Fibroblast of the aortic adventitia (primary cell): ENCODE measurements at places on chromosomes 4 and X. TPM values are rescaled to one million over a fixed set of nuclear protein-coding genes. Genes with fewer than 3 reads are reported as not detected.

- no peak for DNase-seq
These were observed 4.3 kb downstream of the SEPSECS start for GRCh38 chr4:25155947-25156346.

GRCh38 chr4:158163941-158164767 is 8.7 kb downstream of the GASK1B start:
- no peak for DNase-seq

DNA sequence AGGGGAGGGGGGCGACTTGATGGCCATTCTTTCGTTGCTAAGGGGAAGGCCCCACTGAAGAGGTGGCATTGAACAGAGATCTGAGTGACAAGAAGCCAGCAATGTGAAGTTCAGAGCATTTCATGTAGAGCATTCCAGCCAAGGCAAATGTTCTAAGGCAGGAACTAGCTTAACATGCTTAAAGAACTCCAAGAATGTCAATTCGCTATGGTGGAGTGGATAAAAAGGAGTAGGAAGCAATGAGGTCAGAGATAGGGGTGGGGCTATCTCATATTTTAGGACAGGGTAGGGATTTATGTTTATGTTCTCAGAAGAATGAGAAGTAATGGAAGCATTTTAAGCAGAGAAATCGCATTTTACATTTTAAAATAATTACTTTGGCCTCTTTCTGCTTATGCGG is 130.9 kb downstream of the TTC29 start:
- DNase-seq, result no peak

- no peak for DNase-seq
These were observed 77.4 kb downstream of the PSAPL1 start for GRCh38 chr4:7357323-7357722.

DNA sequence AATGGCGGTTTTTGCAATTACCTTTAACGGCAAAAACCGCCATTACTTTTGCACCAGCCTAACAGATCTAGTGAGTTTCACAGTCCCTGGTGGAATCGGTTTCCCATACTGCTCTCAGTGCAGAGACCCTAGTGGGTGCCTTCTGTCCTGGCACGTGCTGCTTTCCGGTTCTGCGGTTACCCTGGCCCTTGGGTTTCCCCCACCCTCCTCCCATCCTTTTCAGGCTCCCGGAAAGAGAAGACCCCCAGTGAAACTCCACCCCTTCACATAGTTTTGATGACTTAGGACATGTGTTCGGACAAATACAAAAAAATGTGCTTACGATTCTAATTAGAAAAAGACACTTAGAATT is 36.9 kb downstream of the NLGN3 start:
- DNase-seq, result no peak

Gene IL13RA2
- 21.8 and 213 TPM in 2 replicates for total RNA-seq

Gene TRIM2
- 34.6 and 78.5 TPM in 2 replicates for total RNA-seq

GRCh38 chr4:45925809-45926208 is 198.0 kb downstream of the GABRG1 start:
- no peak for DNase-seq

Gene LNX1
- 1.6 and 3.5 TPM in 2 replicates for total RNA-seq

Gene STOX2
- 1.1 and 1.5 TPM in 2 replicates for total RNA-seq

Gene DUSP21
- not detected in 2 replicates for total RNA-seq

- peak; percentile 65 for DNase-seq
These were observed 131.3 kb upstream of the AGA start for GRCh38 chr4:177573507-177573906.

DNA sequence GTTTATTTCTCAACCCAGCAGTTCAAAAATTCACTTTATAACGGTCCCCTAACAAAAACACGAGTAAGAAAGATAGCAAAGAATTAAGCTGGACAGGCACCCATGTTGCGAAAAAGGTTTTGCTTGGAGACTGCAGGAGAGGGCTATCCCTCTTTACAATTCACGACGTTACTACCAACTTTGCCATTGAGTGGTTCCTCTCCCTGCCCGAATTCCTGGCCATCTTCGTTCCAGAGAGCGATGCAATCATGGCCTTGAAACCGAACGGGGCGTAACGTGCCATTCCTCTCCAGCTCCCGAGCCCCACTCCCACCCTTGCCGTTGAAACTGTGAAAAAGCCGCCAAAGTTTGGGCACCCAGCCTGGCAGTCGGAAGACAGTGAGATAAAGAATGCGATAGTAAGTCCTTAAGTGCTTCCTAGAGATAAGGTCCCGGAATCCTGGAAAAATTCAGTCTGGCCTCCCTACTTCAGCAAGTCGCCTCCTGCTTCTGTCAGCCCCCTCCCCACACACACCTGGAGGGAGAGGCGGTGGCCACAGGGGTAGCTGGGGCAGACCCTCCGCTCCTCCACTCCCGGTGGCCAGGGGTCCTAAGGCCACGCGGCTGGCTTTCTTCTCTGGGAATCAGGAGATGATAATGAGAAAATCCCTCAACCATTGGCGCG is 65.2 kb downstream of the FBXO8 start:
- DNase-seq, result peak; percentile 60

Gene NAA10
- total RNA-seq, result 25.8 and 84.7 TPM in 2 replicates

Gene DKK2
- 0.27 and 0.82 TPM in 2 replicates for total RNA-seq

Gene PHKA2
- total RNA-seq, result 8.3 and 9.2 TPM in 2 replicates

Gene VBP1
- total RNA-seq, result 59.4 and 80.8 TPM in 2 replicates

Gene MSANTD1
- 0.41 and 0.63 TPM in 2 replicates for total RNA-seq

DNA sequence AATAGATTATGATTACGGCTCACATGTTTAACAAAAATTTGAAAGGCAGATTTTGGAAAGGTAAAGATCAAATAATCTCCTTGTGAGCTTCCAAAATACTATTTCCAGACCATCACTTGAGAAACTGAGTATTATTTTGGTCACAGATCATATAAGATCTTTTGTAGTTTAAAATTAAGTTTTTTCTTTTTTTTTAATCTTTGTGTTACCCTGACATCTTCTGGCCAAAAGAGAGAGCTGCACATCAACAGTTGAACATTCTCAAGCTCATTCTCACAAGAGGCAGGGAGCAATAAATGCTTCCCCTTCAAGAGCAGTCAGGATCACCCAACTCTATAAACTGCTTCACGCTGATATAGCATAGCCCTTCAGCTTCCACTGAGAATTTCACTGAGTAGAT is 15.9 kb downstream of the TMEM192 start:
- DNase-seq, result peak; percentile 52

Gene ACOX3
- 22.3 and 26.9 TPM in 2 replicates for total RNA-seq

Gene CXorf38
- total RNA-seq, result 2.8 and 10.0 TPM in 2 replicates

Gene GLOD5
- total RNA-seq, result not detected in 2 replicates

Gene SOX3
- total RNA-seq, result not detected in 2 replicates

Gene IL13RA1
- 52.7 and 66.8 TPM in 2 replicates for total RNA-seq
